ENCODE measurements at places on chromosomes 6 and 20. TPM values are rescaled to one million over a fixed set of nuclear protein-coding genes. Genes with fewer than 3 reads are reported as not detected.

Gene EDN3
- not detected for total RNA-seq

Gene CRISP2
- total RNA-seq, result not detected

Gene SLC52A3
- 0.42 TPM for total RNA-seq

Gene GPR6
- not detected for total RNA-seq

Gene REM1
- total RNA-seq, result not detected

Gene MAS1
- not detected for total RNA-seq

Gene GNMT
- total RNA-seq, result not detected

Gene ZBTB46
- total RNA-seq, result 0.93 TPM

Gene GGT7
- total RNA-seq, result 3.5 TPM

Gene DEFB126
- total RNA-seq, result not detected

Gene LPA
- total RNA-seq, result not detected

Gene EYA4
- 3.9 TPM for total RNA-seq

Gene FAM184A
- 0.14 TPM for total RNA-seq

Gene PNPLA1
- 0.23 TPM for total RNA-seq

Gene BPI
- total RNA-seq, result not detected

Gene BHLHE23
- not detected for total RNA-seq

Gene PRDM13
- total RNA-seq, result not detected

Gene CYP24A1
- 6.3 TPM for total RNA-seq

Gene TAGAP
- total RNA-seq, result 0.42 TPM

Gene RAB32
- total RNA-seq, result 47.6 TPM

Gene ARFGEF3
- 3.0 TPM for total RNA-seq

Gene LBP
- not detected for total RNA-seq

Gene NSFL1C
- 47.6 TPM for total RNA-seq

Gene PAK5
- total RNA-seq, result 0.14 TPM

Gene TRAPPC3L
- not detected for total RNA-seq

Gene WFDC5
- total RNA-seq, result 1.2 TPM

Gene SRSF12
- total RNA-seq, result 0.19 TPM

Gene NFATC2
- total RNA-seq, result 0.21 TPM
